ENCODE measurements at places on chromosomes 7 and 10.
A peak's percentile ranks its signal among the peaks of the same experiment; 100 is the strongest.

GRCh38 chr7:83413424-83413823 lies 235.5 kb downstream of the SEMA3E start:
- DNase-seq = no peak

DNA sequence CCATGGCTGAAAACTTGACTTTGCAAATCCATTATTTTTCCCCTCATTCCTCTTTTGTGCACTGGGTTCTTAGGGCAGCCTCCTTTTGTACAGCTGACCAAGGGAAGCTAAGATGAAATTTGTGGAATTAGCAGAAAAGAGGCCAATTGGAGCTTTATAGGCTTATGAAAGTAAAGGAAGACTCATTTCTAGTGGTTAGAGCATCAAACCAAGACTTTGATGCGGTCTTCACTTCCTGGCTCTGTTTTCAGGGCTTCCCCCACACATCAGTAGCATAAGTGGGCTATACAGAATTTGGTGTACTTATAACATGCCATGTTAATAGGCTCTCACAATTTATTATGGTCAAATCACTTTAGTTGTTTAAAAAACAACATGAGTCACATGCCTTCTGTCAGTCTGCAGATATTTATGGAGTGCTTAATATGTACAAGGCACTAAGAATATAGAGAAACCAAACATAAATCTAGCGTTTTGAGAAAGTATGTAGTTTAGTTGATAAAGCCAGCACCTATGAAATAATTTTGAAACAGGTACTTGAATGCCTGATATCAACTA lies 5.7 kb downstream of the AUTS2 start:
- no peak for DNase-seq

DNA sequence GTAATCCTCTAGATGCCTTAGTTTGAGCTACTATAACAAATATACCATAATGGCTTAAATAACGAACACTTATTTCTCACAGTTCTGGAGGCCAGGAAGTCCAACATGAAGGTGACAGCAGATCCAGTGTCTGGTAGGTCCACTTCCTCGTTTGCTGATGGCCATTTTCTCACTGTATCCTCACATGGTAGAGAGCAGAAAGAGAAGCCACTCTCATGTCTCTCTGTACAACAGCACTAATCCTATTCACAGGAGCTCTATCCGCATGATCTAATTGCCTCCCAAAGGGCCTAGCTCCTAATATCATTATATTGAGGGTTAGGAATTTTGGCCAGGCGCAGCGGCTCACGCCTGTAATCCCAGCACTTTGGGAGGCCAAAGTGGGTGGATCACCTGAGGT lies 10.2 kb downstream of the HIBADH start:
- no peak for DNase-seq

GRCh38 chr7:23268746-23269145 lies 22.2 kb downstream of the GPNMB start:
- DNase-seq = no peak

GRCh38 chr7:94391726-94392392 lies 2.8 kb upstream of the COL1A2 start:
- DNase-seq = no peak

GRCh38 chr7:5586279-5586962 lies 162.8 kb upstream of the TNRC18 start:
- no peak for DNase-seq

DNA sequence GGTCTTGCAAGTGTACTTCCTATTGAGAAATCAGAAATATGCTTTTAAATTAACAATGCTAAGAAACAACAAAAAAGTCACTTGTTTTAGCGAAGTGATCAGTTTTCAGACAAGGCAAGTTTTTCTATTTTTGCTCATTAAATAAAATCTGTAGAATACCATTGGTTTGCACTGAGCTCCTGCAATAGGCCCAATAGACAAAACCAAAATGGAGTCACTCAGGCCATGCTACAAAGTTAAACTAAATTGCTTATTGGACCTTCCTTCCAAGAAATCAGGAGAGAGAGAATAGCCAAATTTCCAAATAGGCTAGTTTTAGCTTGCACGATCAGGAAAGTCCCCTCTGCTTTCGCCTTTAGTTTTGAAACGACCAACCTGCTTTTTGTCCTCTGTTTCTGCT lies 73.4 kb upstream of the SLC13A1 start:
- DNase-seq = no peak

GRCh38 chr10:24886290-24886680 lies 66.1 kb downstream of the PRTFDC1 start:
- DNase-seq = no peak

GRCh38 chr10:93876381-93876780 lies 17.4 kb upstream of the SLC35G1 start:
- DNase-seq = peak; percentile 41

DNA sequence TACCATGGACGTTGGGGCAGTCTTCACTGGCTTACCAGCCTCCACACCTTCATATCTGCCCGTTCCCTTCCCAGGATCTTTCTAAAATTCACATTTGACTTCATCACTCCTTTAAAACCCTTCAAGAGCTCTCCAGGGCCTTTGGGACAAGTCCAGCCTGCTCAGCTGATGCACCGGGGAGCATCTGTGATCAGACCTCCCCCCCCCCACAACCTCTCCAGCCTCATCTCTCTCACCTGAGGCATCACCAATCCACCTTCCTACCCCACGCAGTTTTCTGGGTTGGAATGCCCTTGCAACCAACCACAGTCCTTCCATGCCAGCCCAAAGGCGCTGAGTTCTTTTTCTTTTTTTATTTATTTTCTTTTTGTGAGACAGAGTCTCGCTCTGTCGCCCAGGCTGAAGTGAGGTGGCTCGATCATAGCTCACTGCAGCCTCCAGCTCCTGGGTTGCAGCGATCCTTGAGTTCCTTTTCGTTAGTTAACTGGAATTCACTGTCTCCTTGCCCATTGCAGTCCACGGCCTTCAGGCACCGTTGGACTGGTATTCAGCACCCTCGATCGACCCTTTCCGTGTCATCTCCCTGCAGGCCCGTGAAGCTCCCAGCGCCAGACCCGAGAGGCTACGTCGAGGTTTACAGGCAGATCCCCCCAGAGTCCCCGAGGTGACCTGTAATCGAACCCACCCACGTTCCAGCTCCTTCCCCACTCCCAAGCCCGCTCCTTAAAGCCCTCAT lies 654 bp downstream of the ALKBH4 start:
- DNase-seq = peak; percentile 6

GRCh38 chr10:122859527-122859926 lies 13.9 kb upstream of the CUZD1 start:
- no peak for DNase-seq

DNA sequence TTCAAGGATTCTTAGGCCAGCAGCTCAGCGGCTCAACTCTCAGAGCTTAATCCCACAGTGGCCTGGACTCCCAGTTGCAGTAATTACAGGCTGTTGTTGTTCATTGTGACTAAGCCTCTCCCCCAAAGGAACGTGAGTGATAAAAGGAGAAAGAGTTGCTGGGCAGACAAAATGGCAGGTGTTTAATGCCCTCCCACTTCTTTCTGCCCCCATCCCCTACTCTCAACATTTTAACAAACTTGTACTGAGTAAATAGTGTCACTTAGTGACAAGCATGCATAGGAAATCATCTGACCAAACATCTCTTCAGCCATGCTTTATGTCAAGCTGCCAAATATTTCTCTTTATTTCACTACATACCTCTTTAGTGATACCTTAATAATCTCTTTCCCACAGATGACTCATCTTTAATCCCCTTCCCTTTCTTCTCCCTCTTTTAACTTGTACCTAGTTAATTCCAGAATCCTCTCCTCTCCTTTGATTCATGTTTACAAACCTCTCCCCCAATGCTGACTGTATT lies 12.4 kb upstream of the MTERF1 start:
- DNase-seq = no peak

GRCh38 chr10:121307411-121307980 lies 290.7 kb downstream of the FGFR2 start:
- no peak for DNase-seq

- peak; percentile 81 for DNase-seq
These were observed 73.8 kb downstream of the RBM20 start for GRCh38 chr10:110717781-110718589.

- peak; percentile 62 for DNase-seq
These were observed 52.4 kb downstream of the ARMH3 start for GRCh38 chr10:102003541-102003940.

- no peak for DNase-seq
These were observed 32.5 kb upstream of the GPR158 start for GRCh38 chr10:25142116-25142864.

DNA sequence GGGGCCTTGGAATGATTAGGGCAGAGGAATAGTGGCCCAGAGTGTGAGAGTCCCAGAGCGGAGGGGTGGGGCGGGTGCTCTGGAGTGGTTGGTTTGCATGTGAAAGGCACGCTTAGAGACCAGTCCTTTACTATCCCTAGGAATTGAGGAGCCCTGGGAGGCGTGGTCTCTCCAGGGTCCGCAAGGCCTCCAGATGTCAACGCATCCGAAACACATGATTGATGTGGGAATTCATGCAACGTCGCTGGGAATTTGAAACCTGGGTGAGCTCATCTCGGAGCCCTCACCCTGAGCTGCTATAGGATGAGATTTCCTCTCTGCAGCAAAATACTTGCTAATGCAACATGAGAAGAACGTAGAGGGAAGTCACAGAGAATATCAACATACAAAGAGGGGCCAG lies 51.2 kb downstream of the NPTX2 start:
- no peak for DNase-seq

DNA sequence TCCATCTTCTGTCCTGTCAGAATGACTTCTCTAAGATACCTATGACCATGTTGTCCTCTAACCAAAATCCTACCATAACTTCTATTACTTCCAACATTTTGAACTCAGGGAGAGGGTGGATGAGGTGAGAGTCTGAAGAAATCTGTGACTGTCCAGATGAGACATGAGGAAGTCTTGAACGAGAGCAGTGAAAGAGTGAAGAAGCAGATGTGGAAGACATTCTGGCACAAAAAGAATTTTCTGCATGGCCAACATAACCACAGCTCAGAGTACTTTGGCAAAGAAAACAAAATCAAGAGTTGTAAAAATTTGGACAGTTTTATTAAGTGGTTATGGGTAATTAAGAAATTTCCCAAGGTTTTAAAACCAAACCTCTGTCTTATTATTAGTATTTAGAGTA lies 141.6 kb downstream of the CPEB3 start:
- no peak for DNase-seq

GRCh38 chr7:45923290-45923689 lies 2.2 kb upstream of the IGFBP3 start:
- peak; percentile 58 for DNase-seq

DNA sequence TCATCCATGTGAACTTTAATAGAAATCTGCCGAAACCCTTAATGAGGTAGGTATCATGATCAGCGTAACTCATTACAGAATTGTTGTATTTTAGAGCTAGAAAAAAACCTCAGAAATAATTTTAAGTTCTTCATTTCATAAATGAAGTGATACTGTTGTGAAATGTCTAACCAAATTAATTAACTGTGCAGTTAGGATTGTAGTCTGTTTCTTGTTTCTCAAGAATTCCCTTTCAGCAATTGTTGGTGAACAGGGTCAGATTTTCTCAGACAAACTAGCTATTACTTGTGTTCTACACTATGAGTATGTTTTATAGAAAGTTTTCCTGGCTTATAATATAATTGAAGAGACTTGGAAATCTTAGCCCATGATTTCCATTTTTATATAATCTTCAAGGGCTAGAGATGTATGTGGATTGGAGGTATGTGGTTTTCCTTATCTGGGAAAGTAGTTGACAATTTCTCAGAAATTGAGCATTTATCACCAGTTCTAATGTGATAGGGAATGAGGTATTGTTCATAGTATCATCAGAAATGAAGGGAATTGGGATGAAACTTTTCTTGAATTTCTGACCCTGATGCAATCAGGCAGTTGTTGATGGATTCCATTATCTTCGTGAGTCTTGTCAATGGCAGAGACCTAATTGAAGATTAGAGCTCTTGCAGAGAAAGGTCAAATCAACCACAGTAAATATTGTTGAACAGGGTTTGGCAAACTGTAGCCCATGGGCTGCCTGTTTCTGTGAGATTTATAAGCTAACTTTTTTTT lies 55.0 kb downstream of the ST7 start:
- no peak for DNase-seq

- DNase-seq = no peak
These were observed 255.1 kb downstream of the OTUD1 start for GRCh38 chr10:23693925-23694324.

- no peak for DNase-seq
These were observed 51.4 kb upstream of the DNAJC1 start for GRCh38 chr10:22054961-22055360.

DNA sequence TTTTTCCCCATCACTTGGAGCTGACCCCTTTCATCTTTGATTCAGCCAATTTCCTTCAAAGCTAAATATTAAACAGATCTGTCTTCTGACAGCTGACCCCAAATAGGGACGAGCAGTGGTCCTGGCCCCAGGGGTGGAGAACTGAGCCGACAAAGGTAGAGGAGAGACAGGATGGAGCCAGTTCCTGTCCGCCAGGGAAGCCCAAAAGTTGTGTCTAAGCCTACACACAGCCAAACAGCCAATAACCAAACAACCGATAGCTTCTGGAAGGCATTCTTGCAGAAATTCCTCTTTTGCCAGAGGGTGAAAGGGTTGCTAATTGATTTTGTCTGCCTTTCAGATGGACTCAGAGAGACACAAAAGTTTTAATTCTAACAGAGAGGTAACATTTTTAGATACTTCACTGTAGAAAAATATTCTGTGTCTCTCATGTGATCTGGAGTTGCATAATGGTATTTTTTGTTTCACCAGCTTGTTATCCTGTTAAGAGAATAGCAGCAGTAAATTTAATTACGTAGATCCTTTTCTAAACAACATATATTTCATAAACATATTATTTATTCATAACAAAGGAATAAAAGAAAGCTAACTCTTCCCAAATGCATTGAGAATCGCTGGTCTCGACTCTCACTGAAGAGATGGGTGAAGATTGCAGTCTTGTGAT lies 161.7 kb upstream of the LYZL1 start:
- no peak for DNase-seq

DNA sequence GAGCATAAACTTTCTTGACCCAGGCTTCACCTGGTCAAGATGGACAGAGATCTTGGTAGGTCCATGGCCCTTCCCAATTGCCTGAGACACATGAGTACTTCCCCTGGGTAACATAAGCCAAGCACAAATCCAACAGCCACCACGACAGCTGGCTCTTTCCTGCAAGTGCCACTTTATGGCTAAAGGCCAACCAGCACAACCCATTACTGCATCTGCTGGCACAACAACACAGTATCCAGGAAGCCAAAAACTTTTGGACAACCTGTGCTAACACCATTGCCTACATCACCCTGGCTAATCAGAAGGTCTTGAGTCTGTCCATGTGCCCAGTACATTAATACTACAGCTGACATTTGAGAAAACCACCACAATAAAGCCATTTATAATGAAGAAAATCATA lies 548.0 kb upstream of the SEMA3D start:
- DNase-seq = no peak

- no peak for DNase-seq
These were observed 237.8 kb downstream of the MAD1L1 start for GRCh38 chr7:1994931-1995330.

- DNase-seq = no peak
These were observed 30.8 kb downstream of the PDIA4 start for GRCh38 chr7:148997497-148997896.

Data from suppressor macrophage treated with lipopolysaccharide for 4 hours (primary cell).